ENCODE measurements at places on chromosomes 5 and 9.

DNA sequence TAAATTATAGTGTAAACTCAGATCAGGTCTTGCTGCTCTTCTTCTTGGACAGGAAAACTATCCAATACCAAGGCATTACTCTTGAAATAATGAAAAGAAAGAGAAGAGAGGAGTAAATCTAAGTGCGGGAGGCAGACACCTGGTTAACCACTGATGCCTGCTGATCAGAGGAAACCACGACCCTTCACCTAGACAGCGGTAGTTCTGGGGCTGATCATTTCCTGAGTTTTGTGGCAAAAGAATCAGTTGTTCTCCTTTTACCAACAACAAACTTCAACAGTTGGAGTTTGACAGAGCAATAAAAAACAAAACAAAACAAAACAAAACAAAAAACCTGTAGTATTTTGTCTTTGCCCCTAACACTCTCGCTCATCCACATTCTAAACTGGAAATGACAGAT is 3.0 kb downstream of the RLN1 start:
- DNase-seq, result no peak

DNA sequence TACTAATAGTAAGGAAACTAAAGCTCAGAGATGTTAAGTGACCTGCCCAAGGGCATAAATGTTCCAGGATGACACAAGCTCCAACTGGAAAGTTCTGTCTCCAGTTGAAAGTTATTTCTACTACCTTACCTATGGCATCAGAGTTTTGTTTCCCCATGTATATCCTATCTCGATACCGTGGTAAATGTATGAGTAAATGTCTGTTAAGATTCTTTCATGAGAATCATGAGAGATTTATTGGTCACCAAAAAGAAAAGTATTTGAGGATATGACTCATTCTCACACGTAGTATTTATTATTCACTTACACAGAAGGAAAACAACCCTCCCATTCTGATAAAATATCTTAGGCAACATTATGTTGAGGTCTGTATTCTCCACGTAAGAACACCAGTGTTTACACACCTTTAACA is 11.1 kb upstream of the SHOC1 start:
- peak; percentile 89 for DNase-seq

- no peak for DNase-seq
Observed at GRCh38 chr9:79542735-79543620, 28.8 kb upstream of the TLE4 start.

- no peak for DNase-seq
Observed at GRCh38 chr9:37033141-37033540, 927 bp downstream of the PAX5 start.

- no peak for DNase-seq
Observed at GRCh38 chr9:135440620-135441019, 39.0 kb upstream of the PPP1R26 start.

- no peak for DNase-seq
Observed at GRCh38 chr9:72564479-72565281, 43.3 kb downstream of the TMC1 start.

DNA sequence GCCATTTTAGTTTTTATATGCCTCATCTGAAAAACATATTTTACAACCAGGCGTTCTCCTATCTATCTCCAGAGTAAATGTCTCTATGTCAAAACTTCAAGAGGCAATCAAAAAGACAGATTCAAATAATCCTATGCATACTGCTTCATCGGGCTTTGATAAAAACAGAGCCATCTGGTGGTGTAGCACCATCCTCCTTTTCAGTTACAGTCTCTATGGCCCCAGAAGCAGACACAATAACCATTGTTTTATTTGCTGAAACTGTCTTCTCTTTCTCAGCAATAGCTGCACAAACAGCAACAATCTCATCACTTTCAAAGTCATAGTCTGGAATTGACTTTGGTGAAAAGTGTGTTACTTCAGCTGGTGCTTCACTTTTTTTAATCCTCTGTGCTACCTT is 36.3 kb downstream of the PTGER4 start:
- DNase-seq, result peak; percentile 24

DNA sequence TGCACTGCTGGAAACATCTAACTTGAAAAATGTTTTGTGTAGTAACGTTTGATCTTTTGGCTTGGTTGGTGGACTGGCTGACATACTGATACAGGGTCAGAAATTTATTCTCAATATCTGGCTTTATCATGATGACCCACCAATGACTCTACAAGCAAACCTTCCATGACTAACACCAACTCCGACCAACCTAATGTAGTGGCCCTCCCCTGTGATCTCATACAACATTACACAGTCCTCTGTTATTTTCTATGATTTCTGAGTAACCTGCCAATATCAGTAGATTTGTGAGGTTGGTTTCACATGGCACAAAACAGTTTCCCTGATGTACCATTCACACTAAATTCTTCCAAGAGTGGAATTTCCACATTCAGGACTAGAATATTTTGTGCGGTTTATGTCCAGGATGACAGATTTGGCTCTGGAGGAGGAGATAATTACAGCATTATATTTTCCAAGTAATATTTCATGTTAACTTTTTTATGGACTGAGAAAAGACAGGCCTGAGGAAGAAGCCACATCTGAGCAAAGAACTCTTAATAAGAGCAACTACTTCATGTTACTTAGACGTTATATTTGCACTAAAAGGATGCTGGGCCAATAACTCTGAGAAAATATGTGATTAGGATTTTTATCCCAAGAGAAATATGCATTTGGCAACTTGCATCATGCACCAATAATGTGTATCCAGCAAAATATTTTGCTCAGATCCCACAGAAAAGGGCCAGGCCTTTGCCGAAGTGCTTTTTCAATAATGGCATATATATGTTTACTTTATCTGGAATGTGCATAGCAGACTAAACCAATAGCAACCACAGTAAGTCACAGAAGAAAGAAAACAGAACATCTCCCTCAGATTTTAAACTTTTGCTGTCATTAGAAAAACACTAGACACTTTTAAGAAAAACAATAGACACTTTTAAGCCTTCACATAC is 273.4 kb downstream of the KCNN2 start:
- DNase-seq, result no peak
